Right lung (tissue), 10 donors: ENCODE measurements at places on chromosomes 4 and X.

- DNase-seq, result no peak
Measured at GRCh38 chr4:123922847-123923246, 526.3 kb downstream of the SPRY1 start.

DNA sequence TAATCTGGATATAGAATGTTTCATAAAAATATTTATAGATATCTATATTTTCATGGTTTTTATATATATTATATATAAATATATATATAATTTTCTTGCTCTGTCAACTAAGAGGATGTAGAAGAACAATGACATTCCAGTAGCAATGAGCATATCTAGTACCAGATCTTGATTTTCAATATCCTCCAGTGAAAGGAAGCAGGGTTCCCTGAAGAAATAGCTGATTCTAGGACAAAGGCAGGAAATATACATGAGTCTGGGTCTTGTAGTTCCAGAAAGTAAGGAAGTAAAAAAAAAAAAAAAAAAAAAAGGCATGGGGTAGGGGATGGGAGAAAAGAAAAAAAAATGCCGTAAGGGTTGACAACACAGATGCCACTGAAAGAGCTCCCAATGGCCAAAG, 241.4 kb downstream of the RASL11B start:
- DNase-seq, result no peak

DNA sequence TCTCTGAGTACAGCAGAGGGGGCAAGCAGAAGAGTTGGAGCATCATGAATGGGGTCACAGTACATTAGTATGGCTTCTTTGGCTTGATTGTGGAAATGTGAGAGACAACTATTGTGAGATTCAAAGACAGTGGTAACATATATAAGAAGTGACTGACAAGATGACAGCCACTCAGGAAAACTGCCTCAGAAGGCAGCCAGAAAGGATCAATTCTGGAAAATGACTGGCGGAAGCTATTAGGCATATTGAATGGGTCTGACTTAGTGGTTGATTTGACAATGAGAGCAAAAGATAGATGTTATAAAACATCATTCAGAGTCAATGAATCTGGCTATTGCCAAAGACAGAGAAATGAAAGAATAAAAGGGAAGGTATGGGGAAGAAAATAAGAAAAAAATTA, 345.5 kb upstream of the MAGEB2 start:
- DNase-seq, result no peak

- DNase-seq, result no peak
Measured at GRCh38 chrX:9326369-9326768, 138.5 kb upstream of the TBL1X start.

- DNase-seq, result no peak
Measured at GRCh38 chr4:13476915-13477314, 7.2 kb downstream of the RAB28 start.

GRCh38 chrX:107197319-107197718, 8.9 kb downstream of the NUP62CL start:
- no peak for DNase-seq

GRCh38 chr4:20456407-20456806, 204.7 kb downstream of the SLIT2 start:
- no peak for DNase-seq

DNA sequence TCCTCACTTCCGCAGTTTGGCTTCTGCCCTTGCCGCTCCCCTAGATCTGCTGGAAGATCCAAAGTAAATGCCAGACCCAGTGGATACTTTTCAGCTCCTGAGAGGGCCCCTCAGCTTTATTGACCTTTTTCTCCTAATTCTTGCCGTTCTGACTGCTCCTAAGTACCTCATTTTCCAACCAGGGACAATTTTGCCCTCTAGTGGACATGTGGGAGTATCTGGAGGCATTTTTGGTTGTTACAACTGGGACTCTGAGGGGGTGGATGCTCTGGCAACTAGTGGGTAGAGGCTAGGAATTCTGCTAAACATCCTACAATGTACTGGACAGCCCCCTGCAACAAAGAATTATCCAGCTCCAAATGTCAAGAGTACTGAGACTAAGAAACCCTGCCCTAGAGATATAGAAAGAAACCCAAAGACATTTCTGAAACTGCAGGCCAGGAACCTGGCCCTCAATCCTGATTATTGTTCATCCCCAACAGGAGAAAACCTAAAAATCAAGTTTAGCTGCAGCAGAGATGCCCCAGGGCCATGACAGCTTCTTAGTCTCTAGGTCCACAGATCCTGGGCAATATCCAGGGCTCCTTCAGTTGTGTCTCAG, 3.4 kb downstream of the TEX13B start:
- DNase-seq, result no peak

DNA sequence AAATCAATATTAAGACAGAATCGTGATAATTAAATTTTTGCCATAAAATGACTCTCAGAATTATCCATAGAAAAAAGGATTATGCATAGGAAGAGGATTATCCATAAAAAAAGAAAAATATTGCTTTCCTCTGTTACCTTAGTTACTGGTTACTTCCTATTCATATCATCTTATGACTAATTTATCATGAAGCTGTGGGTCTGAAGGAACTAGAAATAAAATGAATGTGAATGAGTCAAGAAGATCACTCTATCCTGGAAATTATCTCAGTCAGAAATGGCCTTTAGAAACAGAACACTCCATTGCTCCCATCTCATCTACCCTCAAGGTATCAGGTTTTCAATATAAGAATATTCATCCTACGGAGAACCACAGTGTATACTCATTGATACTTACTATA, 19.4 kb downstream of the RPS6KA6 start:
- DNase-seq, result no peak

- DNase-seq, result no peak
Measured at GRCh38 chr4:102610476-102610875, 109.3 kb downstream of the NFKB1 start.

DNA sequence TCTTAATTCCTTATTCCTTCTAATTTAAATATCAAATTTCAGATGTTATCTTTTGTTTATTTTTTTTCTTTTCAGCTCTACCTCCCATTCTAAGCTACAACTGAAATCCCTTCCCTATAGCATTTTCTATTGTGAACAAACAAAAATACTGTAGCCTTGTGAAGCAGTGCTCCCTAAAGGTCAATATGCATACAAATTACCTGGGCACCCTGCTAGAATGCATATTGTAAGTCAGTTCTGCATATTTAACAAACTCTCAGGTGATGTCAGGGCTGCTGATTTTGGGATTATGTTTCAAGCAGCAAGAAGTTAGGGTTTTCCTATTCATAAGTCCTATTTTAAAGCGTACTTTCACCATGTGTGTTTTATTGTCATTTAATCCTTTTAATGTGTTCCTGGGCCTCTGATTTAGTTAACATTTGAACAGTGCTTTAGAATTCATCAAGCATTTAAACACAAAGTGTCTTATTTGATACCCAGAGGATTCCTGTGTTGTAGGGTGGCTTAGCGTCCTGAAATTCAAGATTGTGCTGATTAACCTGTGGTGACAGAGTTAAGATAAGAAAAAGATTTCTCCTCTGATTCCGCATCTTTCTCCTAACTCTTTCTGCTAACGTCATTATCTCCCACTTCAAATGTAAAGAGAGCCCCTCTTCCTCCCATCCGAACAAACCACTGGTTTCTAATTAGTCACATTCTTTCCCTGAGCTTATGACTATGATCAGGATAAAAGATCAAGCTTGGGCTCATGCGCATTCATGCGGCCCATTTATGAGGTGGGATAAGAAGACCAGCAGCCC, 221.3 kb downstream of the ANK2 start:
- no peak for DNase-seq

DNA sequence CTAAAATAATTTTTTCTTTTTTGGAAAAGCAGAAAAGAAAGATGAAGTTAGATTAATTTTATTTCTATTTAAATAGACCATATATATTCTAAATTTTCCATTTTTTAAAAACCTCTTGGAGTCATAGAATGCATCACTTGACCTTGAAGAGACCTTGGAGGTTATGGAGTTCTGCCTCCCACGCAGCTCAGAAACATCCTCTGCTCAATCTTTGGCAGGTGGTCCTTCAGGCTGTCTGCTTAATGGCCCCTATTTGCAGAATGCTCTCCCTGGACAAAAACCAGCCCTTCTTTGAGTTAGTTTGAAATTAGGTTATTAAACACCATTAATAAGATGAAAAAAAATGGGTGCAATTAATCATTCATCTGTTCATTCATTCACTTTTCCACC, 194.1 kb upstream of the TLL1 start:
- DNase-seq, result no peak

DNA sequence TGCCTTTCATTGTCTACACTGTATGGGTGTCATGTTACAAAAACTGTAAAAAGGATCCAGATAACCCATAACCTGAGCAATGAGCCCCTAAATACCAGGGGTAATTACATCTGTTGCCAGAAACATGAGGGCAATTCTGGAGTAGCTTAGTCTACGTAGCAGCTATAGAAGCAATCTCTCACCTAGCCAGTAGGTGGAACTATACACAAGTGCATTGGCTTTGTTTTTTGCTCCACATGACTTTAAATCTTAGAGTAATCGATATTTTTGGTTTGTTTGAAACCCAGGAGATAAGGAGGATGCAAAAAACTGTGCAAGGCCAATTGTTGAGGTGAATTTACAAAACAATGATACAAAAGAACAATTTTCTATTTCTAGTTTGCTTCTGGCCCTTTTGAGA, 57.5 kb downstream of the GPR82 start:
- no peak for DNase-seq

- no peak for DNase-seq
Measured at GRCh38 chr4:8547108-8547911, 32.9 kb upstream of the GPR78 start.

DNA sequence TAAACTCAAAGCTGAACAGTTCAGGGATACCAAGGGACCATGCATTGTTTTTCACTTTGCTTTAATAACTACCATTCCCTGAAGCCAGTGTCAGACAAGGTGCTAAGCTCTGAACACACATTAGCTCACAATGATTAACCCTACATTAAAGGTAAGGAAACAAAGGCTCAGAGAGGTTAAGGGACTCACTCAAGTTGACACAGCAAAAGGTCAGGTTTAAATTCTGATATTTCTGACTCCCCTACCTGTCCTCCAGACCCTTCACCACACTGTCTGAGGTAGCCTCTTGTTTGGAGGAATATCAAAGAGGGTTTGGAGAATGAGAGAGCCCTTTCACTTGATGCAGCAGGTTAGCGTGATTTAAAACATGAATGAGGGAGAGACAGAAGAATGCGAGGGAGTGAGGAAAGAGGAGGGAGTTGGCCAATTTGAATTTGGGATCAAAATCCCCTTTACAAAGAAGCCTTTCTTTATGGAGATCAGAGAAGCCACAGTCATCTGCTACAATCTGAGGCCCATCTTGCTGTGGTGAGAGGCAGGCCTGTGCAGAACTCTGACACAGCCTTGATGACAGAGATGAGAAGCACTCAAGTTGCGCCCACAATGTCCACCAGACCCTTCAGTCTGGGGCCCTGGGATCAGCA, 103.5 kb downstream of the FHDC1 start:
- DNase-seq, result no peak

DNA sequence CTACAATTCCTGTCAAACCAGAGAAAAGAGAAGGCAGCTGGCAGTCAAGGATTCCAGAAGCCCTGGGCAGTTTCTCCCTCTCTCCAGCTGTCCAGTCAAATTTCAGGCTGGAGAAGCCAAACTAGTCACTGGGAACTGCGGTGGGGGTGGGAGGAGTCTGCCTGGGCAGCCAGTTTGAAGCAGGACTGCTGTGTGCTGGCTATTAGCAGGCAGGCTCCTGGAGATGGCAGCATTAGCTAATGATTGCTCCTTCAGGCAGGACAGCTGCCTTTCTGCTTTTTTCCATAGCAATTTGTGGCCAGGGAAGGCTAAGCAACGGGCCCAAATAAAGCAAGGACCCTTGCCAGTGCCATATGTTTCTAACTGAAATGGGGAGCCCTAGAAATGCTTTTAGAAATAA, 44.7 kb upstream of the FGF13 start:
- peak; percentile 60 for DNase-seq

DNA sequence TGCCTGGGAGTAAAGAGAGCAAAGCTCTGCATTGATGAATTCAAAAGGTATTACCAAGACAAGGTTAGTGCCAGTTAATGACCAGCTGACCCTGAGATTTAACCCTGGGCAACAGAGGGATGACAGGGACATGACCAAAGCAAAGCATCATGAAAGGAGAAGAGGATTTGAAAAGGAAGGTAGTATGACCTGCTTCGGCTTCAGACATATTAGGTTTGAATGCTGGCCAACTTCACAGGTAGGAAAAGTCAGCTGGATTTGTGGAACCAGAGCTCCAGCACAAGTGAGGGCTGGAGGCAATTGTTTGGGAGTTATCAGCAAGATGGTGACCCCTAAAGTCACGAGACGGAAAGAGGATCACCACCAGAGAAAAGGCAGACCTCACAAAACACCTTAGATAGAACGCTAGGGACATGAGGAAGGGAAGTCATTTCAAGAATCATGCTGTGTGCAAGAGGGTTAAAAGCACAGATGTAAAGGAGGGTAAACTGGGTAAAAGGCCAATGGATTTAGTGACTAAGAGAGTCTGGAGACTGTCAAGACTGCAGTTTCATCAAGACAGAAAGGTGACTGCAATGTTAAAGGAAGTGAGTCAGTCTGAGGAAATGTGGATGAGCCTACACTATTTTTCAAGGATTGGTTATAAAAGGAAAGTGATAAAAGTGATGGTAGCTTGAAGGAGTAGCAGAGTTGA, 45.6 kb downstream of the SH3RF1 start:
- DNase-seq, result no peak

DNA sequence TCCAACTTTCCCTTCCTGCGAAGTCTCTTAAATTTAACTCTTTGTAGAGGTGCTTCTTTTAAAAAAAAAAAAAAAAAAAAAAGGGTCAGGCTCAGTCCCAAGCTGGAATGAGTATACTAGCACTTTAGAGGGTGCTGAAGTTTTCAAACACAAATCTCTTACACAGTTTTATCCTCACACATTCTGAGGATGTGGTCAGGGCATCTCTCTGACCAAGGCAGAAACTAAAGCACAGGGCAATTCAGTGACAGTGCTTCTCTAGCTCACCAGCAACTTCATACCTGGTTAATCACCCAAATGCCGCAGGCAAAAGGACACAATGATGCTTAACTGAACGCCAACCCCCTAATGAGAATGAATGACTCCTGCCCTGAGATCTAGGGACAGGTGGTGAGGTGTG, 9.8 kb upstream of the PGM2 start:
- no peak for DNase-seq

- DNase-seq, result no peak
Measured at GRCh38 chr4:118916691-118917289, 28.1 kb downstream of the SYNPO2 start.

DNA sequence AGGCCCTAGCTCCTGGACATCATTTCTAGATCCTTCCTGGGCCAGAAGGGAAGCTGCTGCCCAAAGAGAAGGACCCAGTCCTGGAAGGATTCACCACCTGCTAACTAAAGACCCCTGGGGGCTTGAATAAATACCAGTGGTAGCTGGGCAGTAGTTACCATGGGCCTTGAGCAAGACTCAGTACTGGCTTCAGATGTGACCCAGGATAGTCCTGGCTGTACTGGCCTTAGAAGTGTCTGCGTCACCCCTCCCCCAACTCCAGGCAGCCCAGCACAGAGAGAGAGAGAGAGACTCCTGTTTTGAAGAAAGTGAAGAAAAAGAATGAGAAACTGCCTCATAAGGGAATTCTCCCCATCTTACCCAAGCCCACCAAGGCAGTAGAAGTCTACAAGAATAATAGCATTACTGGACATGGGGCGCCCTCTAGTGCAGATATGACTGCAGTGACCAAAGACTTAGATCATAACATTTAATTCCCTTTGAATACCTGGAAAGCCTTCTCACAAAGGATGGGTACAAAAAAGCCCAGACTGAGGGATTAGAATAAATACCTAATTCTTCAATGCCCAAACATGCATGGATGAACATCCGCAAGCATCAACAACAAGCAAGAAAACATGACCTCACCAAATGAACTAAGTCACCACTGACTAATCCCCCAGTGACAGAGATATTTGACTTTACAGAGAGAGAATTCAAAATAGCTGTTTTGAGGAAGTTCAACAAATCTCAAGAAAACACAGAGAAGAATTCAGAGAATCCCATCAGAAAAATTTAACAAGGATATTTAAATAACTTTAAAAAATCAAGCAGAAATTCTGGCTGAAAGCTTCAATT, 171.8 kb downstream of the HNRNPD start:
- DNase-seq, result peak; percentile 14
